ENCODE measurements at places on chromosomes 5 and 9.

DNA sequence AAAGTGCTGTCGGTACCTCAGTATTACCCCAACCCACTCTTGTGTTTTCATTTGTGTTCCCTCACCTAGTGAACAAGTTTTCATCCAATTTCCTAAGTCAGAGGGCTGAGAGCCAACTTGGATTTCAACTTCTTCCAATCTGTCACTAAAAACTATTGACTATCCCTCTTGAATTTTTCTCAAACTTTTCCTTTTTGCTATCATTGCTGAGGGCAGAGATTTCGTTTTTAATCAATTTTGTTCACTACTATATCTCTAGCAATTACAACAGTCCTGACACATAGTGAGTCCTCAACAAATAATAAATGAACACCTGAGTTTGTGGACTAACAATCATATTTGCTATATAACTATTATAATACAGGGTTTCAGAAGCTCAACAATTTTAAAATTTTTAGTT lies 29.0 kb downstream of the MEIKIN start:
- H3K27me3 ChIP-seq = no peaks in the 10 kb centered on the region
- no peaks in the 10 kb centered on the region for H3K4me1 ChIP-seq
- H3K36me3 ChIP-seq = no peaks in the 10 kb centered on the region
- no peak overlapping the region for H3K4me3 ChIP-seq

GRCh38 chr5:154319736-154320135 lies 126.1 kb upstream of the SAP30L start:
- DNase-seq = no peak
- no peaks in the 10 kb centered on the region for H3K27me3 ChIP-seq
- H3K27ac ChIP-seq = no peak overlapping the region
- H3K36me3 ChIP-seq = no peaks in the 10 kb centered on the region
- H3K4me1 ChIP-seq = no peaks in the 10 kb centered on the region

GRCh38 chr9:111740739-111741138 lies 54.0 kb downstream of the SHOC1 start:
- no peaks in the 10 kb centered on the region for H3K36me3 ChIP-seq
- no peaks in the 10 kb centered on the region for H3K27me3 ChIP-seq
- DNase-seq = no peak
- no peak overlapping the region for H3K4me3 ChIP-seq

- DNase-seq = no peak
- no peak overlapping the region for H3K4me3 ChIP-seq
- H3K4me1 ChIP-seq = no peaks in the 10 kb centered on the region
- H3K36me3 ChIP-seq = no peaks in the 10 kb centered on the region
- no peaks in the 10 kb centered on the region for H3K27me3 ChIP-seq
Observed at GRCh38 chr5:162852134-162852533, 585.3 kb upstream of the CCNG1 start.

DNA sequence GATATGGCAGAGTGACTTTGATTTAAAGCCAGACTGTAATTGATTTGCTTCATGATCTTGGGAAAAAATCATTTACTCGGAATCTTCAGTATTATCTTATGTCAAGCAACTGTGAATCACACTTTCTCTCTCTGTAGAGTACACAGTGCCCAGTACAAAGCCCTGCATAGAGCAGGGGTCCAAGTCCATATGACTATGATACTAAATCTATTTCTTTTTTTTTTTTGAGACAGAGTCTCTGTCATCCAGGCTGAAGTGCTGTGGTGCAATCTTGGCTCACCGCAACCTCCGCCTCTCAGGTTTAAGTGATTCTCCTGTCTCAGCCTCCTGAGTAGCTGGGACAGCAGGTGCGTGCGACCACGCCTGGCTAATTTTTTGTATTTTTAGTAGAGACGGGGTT lies 194.8 kb upstream of the SEMA6A start:
- H3K36me3 ChIP-seq = no peaks in the 10 kb centered on the region
- H3K4me3 ChIP-seq = no peak overlapping the region
- H3K27ac ChIP-seq = no peak overlapping the region
- H3K27me3 ChIP-seq = no peaks in the 10 kb centered on the region

DNA sequence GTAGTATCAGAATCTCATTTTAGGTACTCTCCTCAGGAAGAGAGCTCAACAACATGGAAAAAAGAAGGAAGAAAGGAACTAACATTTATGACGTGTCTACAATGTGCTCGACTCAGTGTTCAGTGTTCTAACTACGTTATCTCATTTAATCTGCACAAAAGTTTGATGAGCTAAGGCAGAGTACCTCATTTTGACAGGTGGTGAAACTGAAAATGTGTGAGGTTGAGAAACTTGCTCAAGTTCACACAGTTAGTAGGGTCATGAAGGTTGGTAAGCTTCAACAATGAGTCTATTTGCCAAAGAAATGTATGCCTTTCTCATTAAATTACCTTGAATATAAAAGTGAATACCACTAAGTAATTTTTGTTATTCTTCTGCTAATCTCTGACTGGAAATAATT lies 165.1 kb downstream of the CAAP1 start:
- no peaks in the 10 kb centered on the region for H3K27me3 ChIP-seq
- DNase-seq = no peak
- H3K4me1 ChIP-seq = no peaks in the 10 kb centered on the region
- H3K4me3 ChIP-seq = no peak overlapping the region
- no peak overlapping the region for H3K27ac ChIP-seq
- H3K36me3 ChIP-seq = no peaks in the 10 kb centered on the region

DNA sequence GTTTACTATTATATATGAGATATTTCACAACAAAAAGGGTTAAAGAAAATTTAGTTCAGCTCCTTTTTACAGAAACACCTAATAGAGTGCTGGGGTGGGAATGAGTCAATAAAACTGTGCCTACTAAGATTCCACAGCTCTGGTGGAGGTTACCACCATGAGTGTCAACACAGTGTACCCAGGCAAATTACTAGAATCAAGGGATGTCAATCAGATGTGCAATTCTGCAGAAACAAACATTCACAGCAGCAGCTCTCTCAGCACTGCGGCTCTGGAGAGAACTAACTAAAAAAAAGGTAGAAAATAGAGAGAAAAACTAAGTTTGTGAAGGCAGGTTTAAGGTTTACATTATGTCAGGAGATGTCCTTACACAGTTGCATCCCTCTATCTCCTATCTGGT lies 1313.0 kb downstream of the MAT2B start:
- H3K36me3 ChIP-seq = no peaks in the 10 kb centered on the region
- no peak overlapping the region for H3K4me3 ChIP-seq
- H3K27ac ChIP-seq = no peak overlapping the region
- H3K4me1 ChIP-seq = no peaks in the 10 kb centered on the region
- DNase-seq = no peak

- no peaks in the 10 kb centered on the region for H3K36me3 ChIP-seq
- no peak overlapping the region for H3K4me3 ChIP-seq
- no peak overlapping the region for H3K27ac ChIP-seq
- no peaks in the 10 kb centered on the region for H3K27me3 ChIP-seq
- H3K4me1 ChIP-seq = no peaks in the 10 kb centered on the region
Observed at GRCh38 chr5:28766565-28767158, 1728.3 kb upstream of the CDH9 start.

DNA sequence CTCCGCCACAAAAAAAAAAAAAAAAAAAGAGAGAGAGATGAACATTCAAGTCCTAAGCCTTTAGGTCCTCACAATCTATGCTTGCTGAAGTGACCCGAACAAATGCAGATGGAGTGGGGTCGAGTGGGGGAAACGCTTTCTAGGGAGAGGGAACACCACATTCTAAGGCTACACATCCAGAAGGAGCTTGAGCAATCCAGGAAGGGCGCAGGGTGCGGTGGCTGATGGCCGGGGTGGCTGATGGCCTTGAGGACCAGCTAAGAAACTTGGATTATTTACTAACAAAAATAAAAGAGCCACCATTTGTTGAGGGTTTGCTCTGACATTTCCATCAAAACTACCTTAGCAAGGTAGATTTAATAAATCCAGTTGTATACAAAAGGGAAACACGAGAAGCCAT lies 764 bp upstream of the BNIP1 start:
- no peaks in the 10 kb centered on the region for H3K4me1 ChIP-seq
- H3K27ac ChIP-seq = no peak overlapping the region
- H3K4me3 ChIP-seq = no peak overlapping the region
- no peaks in the 10 kb centered on the region for H3K27me3 ChIP-seq
- no peak for DNase-seq
- peaks cover under 1% of the 10 kb centered on the region for H3K36me3 ChIP-seq

GRCh38 chr5:42988568-42988967 lies 51.6 kb downstream of the ANXA2R start:
- DNase-seq = no peak
- H3K4me1 ChIP-seq = peaks cover 29% of the 10 kb centered on the region
- no peak overlapping the region for H3K27ac ChIP-seq
- H3K4me3 ChIP-seq = no peak overlapping the region
- no peaks in the 10 kb centered on the region for H3K36me3 ChIP-seq

DNA sequence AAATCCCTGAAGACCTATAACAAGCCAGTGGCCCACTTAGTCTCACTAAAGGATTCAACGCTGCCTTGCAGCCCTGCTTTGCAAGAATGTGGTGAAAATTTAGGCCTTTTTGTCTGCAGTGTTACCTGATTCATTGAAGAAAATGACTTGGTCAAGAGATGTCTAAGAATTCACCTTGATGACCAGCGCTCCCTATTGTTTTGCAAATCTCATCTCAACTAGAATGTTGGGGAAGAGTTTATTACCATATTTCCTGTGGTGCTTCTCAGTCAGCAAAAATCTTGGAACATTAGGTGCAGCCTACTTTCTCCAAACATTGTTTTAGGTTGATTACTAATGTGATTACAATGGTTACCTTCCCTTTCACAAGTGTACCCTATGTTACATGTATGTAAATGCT lies 53.5 kb downstream of the PLK2 start:
- H3K27me3 ChIP-seq = no peaks in the 10 kb centered on the region
- no peaks in the 10 kb centered on the region for H3K4me1 ChIP-seq
- no peak overlapping the region for H3K27ac ChIP-seq
- DNase-seq = no peak
- no peak overlapping the region for H3K4me3 ChIP-seq

DNA sequence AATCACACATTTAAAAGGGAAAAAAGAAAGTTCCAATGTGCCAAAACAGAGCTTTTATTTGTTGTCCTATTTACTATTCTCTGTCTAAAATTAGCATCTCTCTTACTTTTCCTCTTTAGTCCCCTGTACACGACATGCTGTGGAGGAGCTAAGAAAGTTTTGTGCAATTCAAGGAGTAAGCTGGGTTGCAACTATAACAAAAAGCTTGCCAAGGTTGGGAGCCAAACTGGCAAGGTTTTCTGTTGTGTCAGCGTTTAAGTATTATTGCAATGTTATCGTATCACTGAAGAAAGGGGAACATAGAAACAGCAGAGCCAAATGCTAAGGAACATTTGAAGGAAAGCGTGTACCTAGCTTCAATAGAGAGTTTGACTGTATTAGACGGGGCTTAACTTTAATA lies 680.8 kb downstream of the CETN3 start:
- no peak overlapping the region for H3K4me3 ChIP-seq
- peak; percentile 64 for DNase-seq
- H3K4me1 ChIP-seq = peaks cover 17% of the 10 kb centered on the region
- no peaks in the 10 kb centered on the region for H3K36me3 ChIP-seq
- H3K27me3 ChIP-seq = no peaks in the 10 kb centered on the region

DNA sequence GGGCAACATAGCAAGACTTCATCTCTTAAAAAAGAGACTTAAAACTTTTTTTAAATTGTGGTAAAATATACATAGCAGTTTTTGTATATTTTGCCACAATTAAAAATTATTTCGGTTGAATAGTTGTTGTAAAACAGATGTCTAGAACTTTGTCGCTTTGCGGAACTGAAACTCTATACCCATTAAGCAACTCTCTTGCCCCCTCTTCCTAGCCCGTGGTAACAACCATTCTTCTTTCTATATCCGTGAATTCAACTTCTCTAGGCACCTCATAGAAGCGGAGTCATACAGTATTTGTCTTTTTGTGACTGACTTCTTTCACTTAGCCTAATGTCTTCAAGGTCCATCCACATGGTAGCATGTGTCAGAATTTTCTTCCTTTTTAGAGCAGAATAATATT lies 43.3 kb downstream of the SPARC start:
- no peak for DNase-seq
- H3K27ac ChIP-seq = no peak overlapping the region
- H3K27me3 ChIP-seq = no peaks in the 10 kb centered on the region
- H3K4me3 ChIP-seq = no peak overlapping the region

DNA sequence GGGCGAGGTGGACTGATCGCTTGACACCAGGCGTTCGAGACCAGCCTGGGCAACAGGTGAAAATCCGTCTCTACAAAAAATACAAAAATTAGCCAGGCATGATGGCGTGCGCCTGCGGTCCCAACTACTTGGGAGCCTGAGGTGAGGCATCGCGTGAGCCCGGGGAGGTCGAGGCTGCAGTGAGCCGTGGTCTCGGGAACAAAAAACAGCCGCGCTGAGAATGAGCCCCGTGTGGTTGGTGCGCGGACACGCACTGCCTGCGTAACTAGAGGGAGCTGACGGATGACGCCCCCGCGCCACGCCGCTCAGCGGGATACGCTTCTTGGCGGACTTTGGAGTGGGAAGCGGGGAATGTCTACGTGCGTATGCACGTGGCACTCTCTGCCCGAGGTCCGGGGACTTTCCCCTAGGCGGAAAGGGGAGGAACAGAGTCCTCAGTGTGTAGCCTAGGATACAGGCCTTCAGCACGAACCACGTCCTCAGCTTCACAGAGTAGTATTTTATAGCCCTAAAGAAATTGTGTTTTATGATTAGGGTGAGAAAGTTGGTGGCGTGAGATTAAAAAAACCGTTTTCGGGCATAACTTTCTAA lies at the start of gene RMRP:
TSS of gene RMRP (minus strand) at position 474 of the 591 bp plus-strand sequence.
- peak within 1 kb of the TSS; percentile 98 for H3K27ac ChIP-seq
- no peaks in the 10 kb centered on the region for H3K27me3 ChIP-seq
- peaks cover 42% of the 10 kb centered on the region for H3K4me1 ChIP-seq
- peak; percentile 99 for DNase-seq
- H3K36me3 ChIP-seq = peaks cover 15% of the 10 kb centered on the region

DNA sequence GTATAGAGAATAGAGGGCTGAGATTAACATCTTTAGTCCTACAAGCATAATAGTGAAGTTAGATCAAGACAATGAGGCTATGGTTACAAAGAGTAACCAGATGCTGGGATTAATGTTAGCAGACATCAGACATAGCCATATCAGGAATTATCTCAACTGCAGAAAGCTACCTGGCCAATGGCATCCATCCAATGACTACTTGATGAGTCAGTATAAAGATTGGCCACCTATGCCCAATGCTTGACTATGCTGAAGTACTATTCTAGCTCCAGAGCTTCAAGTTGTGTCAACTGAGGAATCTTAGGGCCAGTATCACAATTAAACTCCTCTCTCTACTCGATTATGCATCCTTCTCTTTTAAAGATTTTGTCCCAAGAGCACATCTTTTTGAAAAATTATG lies 541.4 kb downstream of the PRELID2 start:
- no peak for DNase-seq
- no peak overlapping the region for H3K27ac ChIP-seq
- H3K36me3 ChIP-seq = no peaks in the 10 kb centered on the region
- H3K4me3 ChIP-seq = no peak overlapping the region
- H3K4me1 ChIP-seq = no peaks in the 10 kb centered on the region
- no peaks in the 10 kb centered on the region for H3K27me3 ChIP-seq

DNA sequence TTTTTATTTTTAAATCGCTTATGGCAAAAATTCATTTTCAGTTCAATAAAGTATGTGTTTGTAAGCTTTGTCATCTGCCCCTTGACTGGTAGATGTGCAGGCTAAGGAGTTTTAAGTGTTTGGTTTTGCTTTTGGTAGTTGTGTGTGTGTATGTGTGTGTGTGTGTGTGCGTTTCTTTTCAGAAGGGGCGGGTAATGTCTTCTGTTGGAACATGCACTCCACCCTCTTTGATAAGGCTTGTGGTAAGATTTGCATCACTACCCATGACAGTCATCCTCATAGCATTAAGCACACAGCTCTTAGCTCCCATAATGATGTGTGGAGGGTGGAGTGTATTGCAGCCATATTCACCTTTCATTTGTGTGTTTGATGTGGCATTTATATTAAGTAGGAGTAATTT lies 92.1 kb upstream of the FSD1L start:
- H3K27ac ChIP-seq = no peak overlapping the region
- no peaks in the 10 kb centered on the region for H3K36me3 ChIP-seq
- H3K4me1 ChIP-seq = no peaks in the 10 kb centered on the region

GRCh38 chr5:179698935-179699615 lies at the start of gene CANX:
TSS of gene CANX (plus strand) at chr5:179698967. CDS start at chr5:179705682, 6,715 bp downstream.
- peaks cover 44% of the 10 kb centered on the region for H3K4me1 ChIP-seq
- no peaks in the 10 kb centered on the region for H3K27me3 ChIP-seq
- no peak for DNase-seq
- H3K4me3 ChIP-seq = peak within 1 kb of the TSS; percentile 99

Measured in right atrium auricular region (tissue), 2 donors.